ENCODE measurements at places on chromosomes 4 and X.
A peak's percentile ranks its signal among the peaks of the same experiment; 100 is the strongest.

GRCh38 chr4:15781427-15782095, 3.4 kb downstream of the CD38 start:
- DNase-seq, result no peak

DNA sequence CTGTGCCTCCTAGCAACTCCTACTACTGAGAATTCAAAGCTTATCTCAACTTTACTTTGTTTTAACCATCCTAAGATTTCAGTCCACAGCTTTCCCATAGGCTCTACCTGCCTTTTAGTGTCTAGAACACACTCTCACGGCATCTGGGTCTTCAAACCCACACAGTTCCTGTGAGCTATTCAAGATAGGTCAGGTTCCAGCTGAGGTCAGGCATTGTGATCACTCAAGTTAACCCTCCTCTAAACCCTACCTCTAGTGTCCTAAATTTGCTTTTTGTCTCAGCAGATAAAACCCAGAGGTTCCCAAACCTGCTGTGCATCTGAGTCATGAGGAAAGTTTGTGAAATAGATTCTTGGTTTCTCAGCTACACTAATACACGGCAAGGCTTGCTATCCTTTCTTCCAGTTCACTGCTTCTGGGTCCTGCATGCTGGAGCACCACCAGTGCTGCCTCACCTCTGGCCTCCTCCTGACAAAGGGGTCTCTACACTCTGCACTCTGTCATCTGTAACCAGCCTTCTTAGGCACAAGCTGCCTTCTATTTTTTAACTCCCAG, 324.6 kb upstream of the MAGEB2 start:
- no peak for DNase-seq

DNA sequence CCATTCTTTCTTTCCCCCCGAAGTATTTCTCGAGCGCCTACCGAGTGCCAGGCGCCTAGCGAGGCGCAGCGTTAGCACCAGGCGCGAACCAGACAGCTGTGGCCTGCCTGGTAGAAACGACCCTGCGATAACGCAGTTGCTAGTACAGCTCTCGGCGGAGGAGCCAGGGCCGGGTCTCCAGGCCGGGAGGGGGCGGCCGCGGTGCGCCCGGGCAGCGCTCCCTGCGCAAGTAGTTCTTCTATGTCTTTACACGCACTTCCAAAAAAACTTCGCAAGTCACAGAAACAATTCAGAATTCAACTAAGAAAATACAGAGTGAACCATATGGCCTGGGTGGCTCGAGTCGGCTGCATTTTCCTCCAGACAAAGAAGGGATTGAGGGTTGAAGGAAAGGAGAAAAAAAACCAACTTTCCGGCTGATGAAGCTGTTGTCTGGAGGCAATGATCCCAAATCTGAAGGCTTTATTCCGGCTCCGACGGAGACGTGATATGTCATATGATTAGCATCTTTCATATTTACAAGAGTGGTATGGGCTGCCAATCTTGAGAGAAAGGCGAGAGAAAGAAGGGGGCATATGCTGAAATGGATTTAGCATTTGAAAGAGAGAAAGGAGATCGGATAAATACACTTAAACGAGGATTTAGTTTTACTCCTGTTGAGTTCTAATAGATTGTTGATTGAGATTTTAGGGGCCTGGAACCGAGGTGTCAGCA, 7.2 kb upstream of the NEUROG2 start:
- DNase-seq, result no peak

GRCh38 chr4:104979083-104979760, 167.5 kb upstream of the TET2 start:
- DNase-seq, result no peak

- DNase-seq, result no peak
These were observed 588.5 kb downstream of the TRIML1 start for GRCh38 chr4:188727746-188728145.

GRCh38 chrX:19810006-19810774, 77.2 kb downstream of the SH3KBP1 start:
- no peak for DNase-seq

- no peak for DNase-seq
These were observed 2.5 kb upstream of the PPP2R2C start for GRCh38 chr4:6474705-6475457.

DNA sequence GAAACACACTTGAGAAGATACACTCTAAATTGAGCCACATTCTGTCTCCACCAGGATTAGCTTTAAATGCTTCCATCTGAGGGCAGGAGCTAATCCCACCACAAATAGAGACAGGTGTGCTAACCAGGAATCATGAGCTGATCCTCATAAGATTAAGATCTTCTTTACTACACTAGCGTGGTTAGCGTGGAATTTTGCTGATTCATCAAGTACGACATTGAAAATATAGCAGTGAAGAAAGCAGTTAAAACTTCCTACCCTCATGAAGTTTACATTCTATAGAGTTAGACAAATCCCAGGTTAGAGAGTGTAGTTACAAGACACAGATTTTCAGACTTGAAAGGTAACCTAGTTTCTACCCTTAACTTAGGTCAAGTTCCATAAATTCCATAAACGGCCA, 5.3 kb upstream of the APELA start:
- no peak for DNase-seq

- no peak for DNase-seq
These were observed 11.4 kb downstream of the MAOB start for GRCh38 chrX:43870758-43871419.

- no peak for DNase-seq
These were observed 38.8 kb upstream of the TADA2B start for GRCh38 chr4:7004331-7004730.

GRCh38 chrX:68599256-68600152, 48.0 kb upstream of the STARD8 start:
- no peak for DNase-seq

- DNase-seq, result no peak
These were observed 48.9 kb upstream of the IQSEC2 start for GRCh38 chrX:53330331-53330730.

GRCh38 chr4:174316954-174317353, 33.2 kb downstream of the CEP44 start:
- DNase-seq, result no peak

GRCh38 chrX:40496728-40497127, 84.0 kb upstream of the ATP6AP2 start:
- no peak for DNase-seq

DNA sequence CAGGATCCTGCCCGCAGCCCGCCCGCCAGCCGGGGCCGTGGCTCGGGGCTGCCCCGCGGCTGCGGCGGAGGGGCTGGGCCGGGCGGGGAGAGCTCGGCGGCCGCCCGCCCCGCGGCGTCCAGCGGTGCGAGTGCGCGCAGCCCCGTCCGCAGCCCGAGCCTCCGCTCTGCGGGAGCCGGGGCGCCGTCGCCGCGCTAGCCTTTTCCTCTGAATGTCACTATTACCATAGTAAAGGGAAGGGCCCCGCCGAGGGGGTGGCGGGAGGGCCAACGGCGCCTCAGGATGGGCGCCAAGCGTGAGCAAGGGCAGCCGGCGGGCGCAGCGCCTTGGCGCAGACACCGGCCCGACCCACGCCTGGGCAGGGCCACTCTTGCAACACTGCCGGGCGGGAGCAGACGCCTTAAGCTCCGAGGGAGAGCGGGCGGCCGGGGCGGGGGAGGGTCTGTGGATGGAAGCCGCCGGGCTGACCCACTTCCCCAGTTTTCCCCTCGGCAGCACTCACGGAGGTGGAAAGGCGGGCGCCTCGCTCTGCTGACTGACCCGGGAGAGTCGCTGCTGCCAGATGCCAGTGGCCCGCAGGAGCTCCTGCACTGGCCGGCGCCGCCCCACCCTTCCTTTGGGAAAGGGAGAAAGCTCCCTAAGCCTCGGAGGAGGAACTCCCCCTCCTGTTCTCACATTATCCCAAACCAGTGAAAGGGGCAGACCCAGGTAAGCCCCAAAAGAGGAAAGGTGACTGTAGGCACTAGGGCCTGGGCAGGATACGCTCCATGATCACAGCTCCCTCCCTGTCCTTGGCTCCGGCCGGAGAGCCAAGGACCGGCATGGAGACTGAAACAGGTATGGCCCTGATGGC, 329.4 kb downstream of the HNRNPD start:
- peak; percentile 59 for DNase-seq

DNA sequence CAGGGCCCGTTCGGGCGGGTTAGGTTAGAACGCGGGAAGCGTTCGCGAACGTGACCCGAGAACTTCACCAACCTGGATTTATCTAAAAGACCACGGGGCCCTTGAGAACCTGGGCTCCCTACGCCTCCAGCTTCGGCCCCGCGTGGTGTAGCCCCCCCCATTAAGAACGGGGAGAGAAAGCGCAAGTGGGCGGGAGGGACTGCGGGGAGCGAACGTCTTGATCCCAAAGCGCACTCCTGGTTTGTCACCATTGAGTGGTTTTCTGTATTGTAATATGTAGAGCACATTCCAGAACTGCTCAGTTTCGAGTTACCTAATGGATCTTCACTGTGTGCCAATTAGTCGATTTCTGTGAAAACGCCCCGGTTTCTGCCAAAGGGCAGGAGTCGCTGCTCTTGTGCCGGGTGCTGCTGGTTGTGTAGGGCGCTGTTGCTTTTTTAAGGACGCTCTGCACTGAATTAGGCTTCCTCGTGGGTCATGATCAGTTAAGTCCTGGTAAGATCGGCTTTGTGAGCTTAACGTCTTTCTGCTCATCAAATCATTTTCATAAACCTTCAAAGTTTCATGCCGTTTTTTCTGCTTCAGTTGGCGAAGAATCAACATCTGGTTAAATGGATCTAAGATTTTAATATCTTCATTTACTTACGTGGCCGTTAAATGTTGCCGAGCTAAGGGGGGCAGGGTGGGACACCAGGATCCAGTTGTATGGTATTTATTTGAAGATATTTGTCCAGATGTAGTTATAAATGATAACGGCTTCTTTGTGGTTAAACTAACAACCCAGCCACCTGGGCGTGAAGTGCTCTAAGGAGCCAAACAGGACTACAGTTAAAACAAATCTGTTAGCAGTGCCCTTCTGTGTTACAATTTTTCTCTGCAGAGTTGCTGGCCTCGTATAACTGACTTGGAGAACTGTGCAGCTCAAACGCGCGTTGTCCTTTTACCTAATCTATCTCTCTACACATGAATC, 809 bp downstream of the MND1 start:
- DNase-seq, result no peak

DNA sequence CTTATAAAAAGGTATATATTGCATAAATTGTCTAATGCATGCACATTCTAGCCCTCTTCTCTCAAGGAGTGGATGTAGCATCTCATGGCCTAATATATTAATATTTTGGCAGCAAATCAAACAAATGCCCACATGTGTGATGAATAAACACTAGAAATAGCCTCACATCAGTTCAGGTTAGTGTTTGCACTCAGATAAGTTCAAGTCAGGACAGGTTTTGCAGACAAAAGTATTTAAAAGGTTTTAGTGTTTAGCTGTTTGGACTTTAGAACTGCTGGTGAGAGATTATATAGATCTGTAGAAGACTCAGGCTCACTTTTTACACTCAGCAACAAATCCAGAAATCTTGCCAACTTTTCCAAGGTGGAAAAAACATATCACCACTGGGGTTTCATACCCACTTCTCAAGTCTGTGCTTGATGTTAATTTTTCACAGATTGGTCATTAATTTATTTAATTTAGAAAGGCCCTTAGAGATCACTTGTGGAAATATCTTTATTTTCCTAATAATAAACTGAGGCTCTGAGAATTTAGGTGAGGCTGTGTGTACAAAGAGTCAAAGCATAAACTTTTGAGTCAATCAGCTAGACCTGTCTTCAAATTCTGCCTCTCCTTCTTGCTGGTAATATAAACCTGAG, 362.6 kb downstream of the GASK1B start:
- no peak for DNase-seq

DNA sequence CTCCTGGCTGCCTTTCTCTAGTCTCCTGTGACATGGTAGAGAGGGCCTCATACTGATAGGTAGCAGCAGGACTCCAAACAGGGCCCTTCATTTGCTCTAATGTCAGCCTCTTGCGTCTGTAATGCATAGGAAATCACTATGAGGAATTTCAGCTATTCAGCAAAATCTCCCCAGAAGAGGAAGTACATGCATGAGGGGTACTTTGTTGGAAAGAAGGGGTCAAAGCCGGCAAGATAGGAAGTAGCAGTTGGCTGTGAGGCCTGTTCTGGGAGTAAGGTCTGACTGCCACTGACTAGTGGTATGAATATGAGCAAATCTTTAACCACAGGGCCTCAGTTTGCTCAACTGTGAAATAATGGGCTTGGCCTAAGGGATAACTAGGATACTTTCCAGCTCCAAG, 283.2 kb downstream of the ARHGAP10 start:
- no peak for DNase-seq

- no peak for DNase-seq
These were observed 142.5 kb downstream of the CHIC2 start for GRCh38 chr4:53921856-53922255.

DNA sequence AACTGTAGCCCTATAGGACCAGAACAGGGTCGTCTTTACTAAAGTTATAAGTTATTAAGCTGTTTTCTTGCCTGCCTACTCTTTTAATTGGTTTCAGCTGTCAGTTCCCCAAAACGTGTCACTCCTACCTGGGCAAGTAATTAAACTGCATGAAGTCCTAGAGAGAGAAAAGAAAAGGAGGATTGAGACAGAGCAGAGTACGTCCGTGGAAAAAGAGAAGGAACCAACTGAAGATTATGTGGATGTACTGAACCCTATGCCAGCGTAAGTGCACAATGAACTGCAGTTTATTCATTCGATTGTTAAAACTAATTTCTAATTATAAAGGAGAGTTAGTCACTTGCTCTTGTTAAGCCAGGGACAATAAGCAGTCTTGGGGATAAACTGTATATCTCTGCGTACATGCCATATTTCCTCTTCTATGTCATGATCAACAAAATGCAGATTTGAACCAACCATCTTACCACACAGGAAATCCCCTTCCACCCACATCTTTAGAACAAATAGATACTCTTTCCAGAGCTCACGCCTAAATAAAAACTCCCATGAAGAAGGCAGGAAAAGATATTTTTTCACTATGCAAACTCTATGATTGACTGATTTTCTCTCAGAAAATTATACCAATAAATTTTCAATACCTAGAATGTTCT, 22.8 kb downstream of the STAP1 start:
- DNase-seq, result no peak

DNA sequence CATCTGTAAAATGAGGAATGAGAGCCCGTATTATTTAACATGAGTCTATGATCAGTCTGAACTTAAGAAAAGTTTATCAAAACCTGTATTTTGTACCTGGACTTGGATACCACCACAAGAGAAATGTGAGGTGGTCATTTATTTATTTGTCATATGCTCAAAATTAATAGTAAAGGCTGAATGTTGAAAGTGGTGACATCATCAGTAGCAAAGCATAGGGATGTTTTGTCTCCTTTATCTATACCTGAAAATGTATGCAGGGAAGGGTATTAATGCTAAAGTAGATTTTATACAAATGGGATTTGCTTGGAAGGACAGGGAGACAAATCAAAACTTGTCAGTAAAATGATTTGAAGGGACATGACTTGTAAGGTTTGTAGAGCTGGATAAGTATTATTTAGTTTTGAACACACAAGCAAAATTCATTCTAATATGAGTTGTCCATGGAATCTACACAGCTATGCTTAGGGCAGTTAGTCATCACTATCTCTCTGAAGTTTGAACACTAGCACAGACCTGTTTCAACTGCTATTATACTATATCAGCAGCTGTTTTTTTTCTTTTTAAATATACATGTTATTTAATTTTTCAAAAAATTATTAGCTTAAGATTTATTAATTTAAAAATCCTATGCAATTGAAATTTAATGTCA, 52.4 kb upstream of the GUCY1A1 start:
- DNase-seq, result no peak

Data from anterior cingulate cortex (tissue), 58 donors.